ENCODE measurements at places on chromosomes 7 and 10. TPM values are rescaled to one million over a fixed set of nuclear protein-coding genes. Genes with fewer than 3 reads are reported as not detected.
A peak's percentile ranks its signal among the peaks of the same experiment; 100 is the strongest.

GRCh38 chr7:25565002-25565401 lies 336.7 kb upstream of the NPVF start:
- no peak for DNase-seq

DNA sequence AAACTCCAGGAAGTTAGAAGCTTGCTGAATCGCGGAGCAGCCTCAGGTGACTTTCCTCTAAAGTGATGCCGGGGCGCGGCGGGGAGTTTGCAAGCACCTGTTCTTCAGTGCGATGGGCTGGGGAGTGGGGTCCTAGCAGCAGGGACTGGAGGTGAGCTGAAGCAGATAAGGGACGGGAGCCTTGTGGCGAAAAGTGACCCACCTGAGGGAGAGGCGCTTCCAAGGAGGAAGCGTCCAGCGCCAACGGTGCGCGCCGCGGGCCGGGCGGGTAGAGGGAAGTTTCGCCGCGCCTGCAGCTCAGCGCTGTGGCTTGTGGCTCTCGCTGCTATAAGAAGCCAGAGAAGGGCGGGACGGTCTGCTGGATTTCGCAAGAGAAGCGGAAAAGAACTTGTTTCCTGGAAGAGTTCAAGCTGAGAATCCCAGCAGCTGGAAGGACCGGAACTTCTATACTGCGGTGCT lies at the start of gene STEAP4:
TSS of gene STEAP4 (minus strand) at position 305 of the 459 bp plus-strand sequence. CDS start 22,625 bp downstream, outside the sequence.
- DNase-seq: peak; percentile 21

- DNase-seq: peak; percentile 58
Measured at GRCh38 chr7:33062023-33062781, at the start of gene NT5C3A. Gene NT5C3A, minus strand, starts transcription at chr7:33062776. Its CDS starts 71 bp downstream, at chr7:33062705.

- no peak for DNase-seq
Measured at GRCh38 chr10:66629996-66630395, 295.8 kb upstream of the LRRTM3 start.

DNA sequence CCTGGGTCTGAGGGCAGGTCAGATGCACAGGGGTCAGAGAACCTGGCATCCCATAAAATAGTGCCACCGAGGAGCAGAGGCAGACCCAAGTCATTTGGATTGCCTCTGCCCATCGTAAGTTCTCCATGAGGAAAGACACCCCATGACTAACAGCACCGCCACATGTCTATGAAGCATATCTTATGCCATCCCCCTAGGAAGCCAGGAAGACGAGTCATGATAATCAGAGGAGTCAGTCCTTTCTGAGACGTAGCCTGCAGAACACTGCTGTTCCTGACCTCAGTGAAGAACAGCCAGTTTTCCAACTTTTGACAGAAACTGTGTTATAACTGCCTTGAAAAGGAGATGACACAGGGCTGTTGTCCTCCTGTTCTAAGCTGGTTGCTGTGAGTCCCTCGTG lies 51.2 kb downstream of the INSYN2A start:
- peak; percentile 78 for DNase-seq

- DNase-seq: no peak
Measured at GRCh38 chr10:828191-828590, 103.3 kb downstream of the LARP4B start.

DNA sequence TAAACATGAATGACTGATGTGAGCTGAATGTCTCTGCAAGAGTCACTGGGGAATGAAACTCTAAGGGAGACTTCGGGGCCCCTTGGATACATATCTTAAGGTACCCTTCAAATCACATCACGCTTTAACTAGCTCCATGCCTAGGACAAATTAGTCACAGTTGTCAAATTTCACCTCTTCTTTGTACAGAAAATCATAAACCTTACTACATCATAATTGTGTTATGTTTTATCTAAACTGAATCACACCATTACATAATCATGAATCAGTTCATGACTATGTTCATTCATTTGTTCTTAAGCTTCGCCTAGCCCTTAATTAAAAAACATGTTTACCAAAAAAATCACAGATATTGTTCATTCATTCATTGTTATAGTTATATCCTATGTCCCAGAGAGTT lies 2.1 kb upstream of the SLC13A1 start:
- no peak for DNase-seq

DNA sequence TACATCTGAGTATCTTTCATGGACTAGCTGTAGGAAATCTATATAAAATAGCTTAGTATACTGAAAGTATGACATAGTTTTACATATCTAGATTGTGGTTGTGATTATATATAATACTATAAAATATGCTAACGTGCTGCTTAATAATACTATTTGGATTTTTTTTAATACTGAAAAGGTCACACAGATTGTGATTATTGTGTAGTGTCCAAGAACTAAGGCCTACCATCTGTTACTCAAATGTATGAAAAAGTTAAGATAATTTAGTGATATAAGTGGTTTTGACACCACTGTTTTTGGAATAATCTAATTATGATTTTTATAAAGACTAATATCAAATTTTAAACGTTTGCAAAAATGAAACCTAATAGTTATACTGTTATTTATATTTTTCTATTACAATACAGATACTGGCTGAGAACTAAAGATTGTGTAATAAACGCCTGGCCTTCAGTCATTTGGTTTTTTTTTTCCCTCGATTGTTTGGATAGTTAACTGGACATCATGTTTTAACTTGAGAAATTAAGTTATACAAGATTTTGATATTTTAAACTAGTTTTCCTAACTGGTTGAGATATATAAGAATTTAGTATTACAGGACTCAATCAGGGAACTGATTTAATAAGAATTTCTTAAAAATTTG lies 12.6 kb downstream of the PTEN start:
- DNase-seq: no peak

DNA sequence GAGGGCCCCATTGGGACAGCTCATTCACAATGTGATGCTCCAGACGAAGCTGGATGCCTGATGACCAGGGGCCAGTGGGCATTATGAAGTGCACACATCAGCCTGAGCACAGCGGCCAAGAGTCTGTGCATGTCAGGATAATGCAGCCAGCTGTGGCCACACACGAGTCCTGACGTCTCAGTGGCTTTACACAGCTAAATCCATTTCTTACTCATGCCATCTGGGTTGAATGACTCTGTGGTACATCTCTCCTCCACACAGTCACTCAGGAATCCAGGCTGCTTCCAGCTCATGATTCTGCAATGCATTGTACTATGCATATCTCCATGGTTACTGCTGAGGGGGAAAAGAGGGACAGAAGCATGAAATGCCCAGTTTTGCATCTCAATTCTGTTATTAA lies 123.6 kb downstream of the PRLHR start:
- DNase-seq: peak; percentile 39

DNA sequence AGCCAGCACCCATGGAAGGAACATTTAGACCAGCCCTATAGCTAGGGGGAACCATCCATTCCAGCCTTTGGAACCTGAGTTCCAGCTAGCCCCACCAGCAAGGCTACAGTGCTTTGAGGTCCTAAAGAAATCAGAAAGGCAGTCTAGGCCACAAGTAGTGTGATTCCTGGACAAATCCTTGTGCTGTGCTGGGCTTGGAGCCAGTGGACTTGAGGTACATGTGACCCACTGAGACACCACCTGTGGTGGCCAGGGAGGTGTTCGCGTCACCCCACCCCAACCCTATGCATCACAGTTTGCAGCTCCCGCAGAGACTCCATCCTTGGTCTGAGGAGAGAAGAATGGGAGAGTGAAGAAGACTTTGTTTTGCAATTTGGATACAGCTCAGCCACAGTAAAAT lies 31.8 kb downstream of the ZNF277 start:
- DNase-seq: peak; percentile 78

DNA sequence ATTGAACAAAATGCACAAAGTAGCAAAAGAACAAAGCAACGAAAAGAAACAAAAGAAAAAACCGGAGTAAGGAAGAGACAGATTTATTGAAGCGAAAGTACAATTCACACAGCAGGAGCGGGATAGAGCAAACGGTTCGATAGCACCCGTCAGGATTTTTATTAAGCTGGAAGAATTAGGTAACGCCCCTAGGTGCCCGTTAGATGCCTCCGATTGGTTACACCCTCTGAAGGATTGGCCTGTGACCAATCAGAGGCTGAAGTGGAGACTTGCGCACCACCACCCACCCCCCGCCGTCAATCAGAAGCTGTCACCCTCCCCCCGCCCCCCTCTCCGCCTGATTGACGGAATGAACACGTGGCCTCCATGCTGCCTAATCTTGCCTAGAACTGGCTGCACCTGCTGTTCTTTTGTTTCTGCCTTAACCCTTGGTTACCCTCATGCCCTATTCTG lies 16.8 kb downstream of the OCM2 start:
- DNase-seq: no peak

GRCh38 chr7:5572439-5572838 lies 148.8 kb upstream of the TNRC18 start:
- no peak for DNase-seq

DNA sequence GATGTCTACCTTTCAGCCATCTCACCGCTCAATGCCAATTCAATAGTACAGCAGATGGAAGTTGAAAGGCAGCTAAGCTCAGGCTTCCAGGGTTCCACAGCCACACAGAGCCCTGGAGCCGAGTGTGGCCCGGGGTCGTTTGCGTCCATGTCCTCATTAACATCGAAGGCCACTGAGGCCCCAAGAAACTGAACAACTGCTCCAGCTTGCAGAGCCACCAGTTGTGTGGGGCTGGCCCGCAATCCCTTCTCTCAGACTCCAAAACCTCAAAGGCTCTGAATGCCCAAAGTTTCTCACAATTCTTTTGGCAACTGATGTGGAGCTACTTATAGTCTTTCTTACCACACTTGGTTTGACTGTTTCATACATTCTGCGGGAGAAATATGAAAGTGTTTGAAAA lies 31.1 kb downstream of the NOD1 start:
- no peak for DNase-seq

DNA sequence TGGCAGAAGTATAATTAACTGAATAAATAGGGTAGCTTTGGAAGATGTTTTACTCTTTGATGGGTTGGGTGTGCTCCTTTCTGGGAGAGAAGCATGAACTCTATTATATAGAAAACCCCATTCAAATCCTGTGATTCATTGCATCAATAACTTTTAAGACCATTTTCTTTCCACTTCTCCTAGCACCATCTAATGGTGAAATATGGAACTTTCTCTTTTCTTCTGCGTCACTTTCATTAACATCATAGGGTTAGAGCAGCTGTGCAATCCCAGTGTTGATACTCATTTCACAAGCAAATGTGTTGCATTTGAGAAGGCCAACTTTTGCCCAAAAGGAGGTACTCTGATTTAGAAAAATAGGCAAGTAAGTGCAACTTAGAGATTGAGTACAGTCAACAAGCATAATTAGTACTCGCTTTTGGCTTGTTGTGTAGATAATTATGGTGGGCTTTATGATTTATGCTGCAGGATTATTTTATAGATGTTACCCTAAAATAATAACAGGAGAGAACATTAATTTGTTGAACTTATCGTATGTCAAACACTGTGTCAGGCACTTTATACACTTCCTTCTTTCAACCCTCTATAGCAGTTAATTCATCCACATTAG lies 92.9 kb downstream of the CPED1 start:
- DNase-seq: peak; percentile 76

DNA sequence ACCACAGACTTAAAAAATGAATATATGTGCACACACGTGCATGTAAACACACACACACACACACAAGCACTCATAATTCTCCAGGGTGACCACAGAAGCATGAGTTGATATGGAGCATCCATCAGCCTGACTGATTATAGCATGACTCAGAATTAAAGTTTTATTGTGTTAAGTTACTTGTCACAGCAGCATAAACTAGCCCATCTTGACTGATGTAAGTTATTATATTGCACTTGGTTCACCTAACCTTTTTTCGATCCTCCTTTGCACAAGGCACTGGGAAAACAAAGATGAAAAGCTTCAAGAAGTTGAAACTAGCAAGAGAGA lies 18.8 kb upstream of the SLC35G1 start:
- DNase-seq: peak; percentile 60

- no peak for DNase-seq
Measured at GRCh38 chr10:86087716-86088115, 278.9 kb downstream of the GRID1 start.

GRCh38 chr10:10796774-10797415 lies 220.8 kb upstream of the CELF2 start:
- DNase-seq: no peak

DNA sequence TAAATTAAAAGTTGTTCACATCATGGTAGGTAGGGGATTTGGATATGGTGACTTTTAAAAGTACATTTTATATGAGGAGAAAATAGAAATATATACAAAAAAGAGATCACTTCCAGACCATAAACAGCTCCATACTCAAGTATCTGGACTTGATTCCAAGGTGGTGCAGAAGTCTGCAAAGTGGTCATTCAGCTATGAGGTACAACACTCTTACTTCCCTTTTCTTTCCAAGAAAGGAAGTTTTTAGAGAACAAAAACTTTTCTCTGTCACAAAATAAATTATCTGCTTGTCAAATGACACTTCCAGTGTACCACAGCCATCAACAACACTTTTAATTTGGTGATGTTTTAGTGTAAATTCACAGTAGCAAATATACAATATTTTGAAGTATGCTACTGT lies 1013.5 kb downstream of the GATA3 start:
- DNase-seq: no peak

- DNase-seq: peak; percentile 12
Measured at GRCh38 chr10:17064435-17064834, 65.2 kb downstream of the CUBN start.

- no peak for DNase-seq
Measured at GRCh38 chr10:93917064-93917391, 23.2 kb downstream of the SLC35G1 start.

- no peak for DNase-seq
Measured at GRCh38 chr10:102796407-102797176, 40.6 kb downstream of the CYP17A1 start.

- no peak for DNase-seq
Measured at GRCh38 chr10:45279682-45280081, 35.7 kb downstream of the OR13A1 start.

DNA sequence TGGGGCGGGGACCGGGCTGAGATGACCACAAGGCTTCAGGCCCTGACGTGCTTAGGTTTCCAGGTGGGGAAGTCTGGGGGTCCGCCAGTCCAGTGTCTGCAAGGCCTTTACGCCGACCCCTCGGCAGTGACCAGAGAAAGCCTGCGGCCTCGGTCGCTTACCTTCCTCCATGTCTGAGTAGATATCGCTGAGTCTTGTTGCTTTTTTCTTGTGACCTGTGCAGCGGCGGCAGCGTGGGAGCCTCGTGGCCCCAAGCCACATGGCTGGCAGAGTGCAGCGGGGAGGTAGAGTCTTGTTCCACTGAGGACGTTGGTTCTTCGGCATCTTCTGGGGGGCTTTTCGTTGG lies 329 bp downstream of the NOLC1 start:
- DNase-seq: no peak

GRCh38 chr10:18479502-18479901 lies 171.9 kb downstream of the NSUN6 start:
- no peak for DNase-seq

GRCh38 chr10:133373174-133374090 lies at the start of gene ECHS1:
Gene ECHS1, minus strand, starts transcription at chr10:133373354. Its CDS starts 21 bp downstream, at chr10:133373333.
- DNase-seq: peak; percentile 90

Gene PLEKHS1
- total RNA-seq: 1.0 TPM

Gene LDB3
- 0.05 TPM for total RNA-seq

Gene LRRC61
- not detected for total RNA-seq

Gene FRA10AC1
- total RNA-seq: 2.8 TPM

Gene DPYSL4
- total RNA-seq: 6.0 TPM

Gene ANKRD1
- total RNA-seq: 40.0 TPM

Gene FOXP2
- total RNA-seq: not detected

Gene PNLIP
- not detected for total RNA-seq

Gene SAMD9L
- 105 TPM for total RNA-seq

Gene FGFR2
- total RNA-seq: 2.1 TPM

Gene CPVL
- total RNA-seq: 0.64 TPM

Gene DRGX
- total RNA-seq: not detected

Gene INA
- total RNA-seq: not detected
